CD4-positive, alpha-beta T cell treated with Interferon alpha-2 for 1 hour (primary cell): ENCODE measurements at places on chromosomes 2 and 18.

- no peak for DNase-seq
These were observed 14.9 kb downstream of the COPS9 start for GRCh38 chr2:240121190-240121589.

DNA sequence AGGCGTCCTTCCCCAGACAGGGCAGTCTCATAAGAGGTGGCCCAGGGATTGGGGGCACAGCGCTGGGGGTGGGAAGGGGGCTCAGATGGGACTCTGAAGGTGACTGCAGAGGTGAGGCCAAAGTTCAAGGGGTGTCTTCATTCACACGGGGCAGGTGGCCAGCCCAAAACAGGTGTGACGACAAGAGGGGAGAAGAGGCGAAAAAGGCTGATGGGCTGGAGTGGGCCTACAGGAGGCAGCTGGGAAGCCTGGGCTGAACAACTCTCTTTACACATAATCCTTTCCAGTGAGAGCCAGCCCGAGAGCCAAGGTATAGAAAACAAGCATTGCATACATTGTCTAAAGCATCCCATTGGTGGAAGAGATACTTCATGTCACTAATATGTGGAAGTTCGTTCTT is 130.9 kb upstream of the ASB18 start:
- no peak for DNase-seq

GRCh38 chr18:40902436-40902835 is 1052.6 kb upstream of the PIK3C3 start:
- no peak for DNase-seq

- no peak for DNase-seq
These were observed 478.9 kb downstream of the EIPR1 start for GRCh38 chr2:2898744-2899143.

DNA sequence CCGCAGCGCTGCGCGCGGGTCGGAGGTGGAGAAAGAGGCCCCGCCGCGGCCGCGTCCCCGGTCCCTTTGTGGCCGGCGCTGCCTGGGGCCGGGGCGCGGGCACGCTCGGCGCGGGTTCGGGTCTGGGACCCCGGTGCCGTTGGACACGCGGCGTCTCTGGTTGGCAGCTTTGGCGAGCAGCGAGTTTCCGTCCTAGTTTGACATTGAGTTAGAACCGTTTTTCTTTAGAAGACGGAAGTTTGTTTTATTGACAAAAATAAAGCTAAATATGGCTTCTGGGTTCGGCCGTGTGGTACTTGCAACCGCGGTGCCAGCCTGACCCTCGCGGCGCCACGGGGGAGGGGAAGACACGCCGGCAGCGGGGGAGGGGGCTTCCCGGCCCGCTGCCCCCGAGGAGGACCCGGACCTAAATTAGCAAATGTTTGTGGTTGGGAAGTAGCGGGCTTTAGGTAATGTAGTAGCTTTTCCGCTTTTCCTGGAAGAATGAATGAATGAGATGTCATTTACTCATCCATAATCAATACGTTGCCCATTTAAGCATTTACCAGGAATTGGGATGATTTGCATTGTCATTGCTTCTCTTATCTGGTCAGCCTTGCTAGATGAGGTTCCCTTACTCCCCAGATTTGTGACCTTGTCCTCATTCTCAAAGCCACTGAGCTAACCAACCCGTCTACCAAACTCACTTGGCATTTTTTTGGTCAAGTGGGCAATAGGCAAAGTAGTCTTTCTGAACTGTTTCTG is 530 bp downstream of the GALNT1 start:
- DNase-seq: peak; percentile 29

GRCh38 chr18:36308711-36309435 is 11.4 kb downstream of the FHOD3 start:
- DNase-seq: no peak

DNA sequence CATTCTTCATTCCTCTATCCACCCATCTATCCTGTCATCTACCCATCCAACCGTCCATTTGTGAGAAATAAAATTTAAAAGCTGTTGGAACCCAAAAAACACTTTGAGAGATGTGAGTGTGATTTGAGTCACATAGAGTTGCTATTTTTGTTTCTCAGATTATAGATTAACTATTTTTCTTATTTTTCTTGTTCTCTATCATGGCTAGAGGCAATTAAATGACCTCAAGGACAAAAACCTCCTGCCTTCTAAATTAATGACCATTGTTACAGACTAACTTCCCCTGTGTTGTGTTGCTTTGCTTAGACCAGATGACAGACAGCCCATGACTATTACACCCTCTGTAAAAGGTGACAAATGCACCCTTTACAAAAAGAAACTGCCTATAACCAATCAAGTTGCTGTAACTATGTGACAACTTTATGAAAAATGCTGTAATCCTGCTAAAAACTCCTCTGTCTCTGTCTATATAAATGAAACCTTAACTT is 207.9 kb upstream of the CXCR4 start:
- no peak for DNase-seq
